ENCODE measurements at places on chromosomes 1 and 21.

DNA sequence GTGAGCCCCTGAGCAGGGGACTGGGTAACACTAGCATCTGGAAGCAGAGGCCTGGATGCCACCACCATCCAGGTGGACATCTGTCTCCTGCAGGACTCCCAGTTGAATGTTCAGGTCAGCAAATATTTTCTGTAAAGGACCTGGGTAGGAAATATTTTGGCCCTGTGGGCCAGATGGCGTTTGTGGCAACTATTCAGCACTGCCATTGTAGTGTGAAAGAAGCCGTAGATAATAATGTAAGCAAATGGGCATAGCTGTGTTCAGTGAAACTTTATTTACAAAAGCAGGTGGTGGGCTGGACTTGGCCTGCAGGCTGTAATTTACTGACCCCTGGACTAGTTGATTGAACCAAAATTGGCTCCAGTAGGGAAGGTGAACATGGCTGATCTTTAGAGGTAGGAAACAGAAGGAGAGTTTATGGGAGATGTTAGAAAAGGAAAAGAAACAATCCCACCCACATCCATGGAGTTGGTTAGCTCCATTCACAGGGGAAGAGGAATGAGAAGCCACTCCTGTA, 20.0 kb upstream of the CD101 start:
- DNase-seq, result no peak
- peaks cover 11% of the 10 kb centered on the region for H3K36me3 ChIP-seq
- H3K4me3 ChIP-seq, result no peak overlapping the region
- H3K27ac ChIP-seq, result no peak overlapping the region

DNA sequence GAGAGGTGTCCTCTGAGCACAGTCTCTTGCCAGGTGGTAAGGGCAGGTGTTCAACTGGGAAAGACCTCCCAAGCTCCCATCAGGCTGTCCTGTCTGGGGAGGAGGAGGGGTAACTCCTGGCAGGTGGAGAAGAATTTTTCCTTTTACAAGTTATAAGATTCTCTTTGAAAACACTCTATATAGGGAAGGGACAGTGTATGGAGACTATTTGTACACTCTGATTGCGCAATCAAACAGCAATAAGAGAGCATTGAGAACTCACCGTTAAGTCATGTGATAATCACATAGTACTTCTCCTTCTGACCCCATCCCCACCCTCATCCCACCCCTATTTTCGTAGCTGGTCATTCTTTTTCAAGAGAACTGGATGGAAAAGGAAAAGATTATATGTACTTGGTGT, 179.3 kb upstream of the ZNF644 start:
- H3K36me3 ChIP-seq, result no peaks in the 10 kb centered on the region
- H3K27me3 ChIP-seq, result no peaks in the 10 kb centered on the region
- DNase-seq, result no peak
- no peaks in the 10 kb centered on the region for H3K4me1 ChIP-seq
- H3K4me3 ChIP-seq, result no peak overlapping the region

- H3K4me3 ChIP-seq, result no peak overlapping the region
- H3K27me3 ChIP-seq, result no peaks in the 10 kb centered on the region
- H3K4me1 ChIP-seq, result peaks cover 12% of the 10 kb centered on the region
- H3K27ac ChIP-seq, result no peak overlapping the region
- no peaks in the 10 kb centered on the region for H3K36me3 ChIP-seq
- DNase-seq, result no peak
Observed at GRCh38 chr1:107550358-107550757, 409.5 kb downstream of the NTNG1 start.

DNA sequence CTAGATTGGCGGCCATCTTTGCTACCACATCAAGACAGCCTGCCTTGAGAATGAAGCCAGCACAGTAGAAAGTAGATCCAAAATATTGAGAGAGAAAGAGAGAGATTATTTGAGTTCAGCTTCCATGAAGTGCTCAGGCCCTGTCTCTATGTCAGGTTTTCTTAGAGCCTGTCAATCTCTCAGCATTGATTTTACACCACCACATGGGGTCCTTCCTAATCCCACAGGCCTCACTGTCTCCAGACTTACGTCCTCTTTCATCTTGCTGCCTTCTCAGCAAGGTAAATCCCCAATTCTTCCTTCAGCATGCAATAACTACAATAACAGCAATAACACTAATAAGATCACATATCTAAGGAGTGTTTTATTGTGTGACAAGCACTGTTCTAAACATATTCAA, 21.0 kb downstream of the DYNLT5 start:
- no peaks in the 10 kb centered on the region for H3K27me3 ChIP-seq
- DNase-seq, result no peak
- H3K36me3 ChIP-seq, result no peaks in the 10 kb centered on the region
- no peak overlapping the region for H3K27ac ChIP-seq
- no peaks in the 10 kb centered on the region for H3K4me1 ChIP-seq
- no peak overlapping the region for H3K4me3 ChIP-seq

GRCh38 chr1:98086796-98087441, 166.1 kb upstream of the DPYD start:
- no peak overlapping the region for H3K4me3 ChIP-seq
- no peak for DNase-seq
- no peak overlapping the region for H3K27ac ChIP-seq
- H3K36me3 ChIP-seq, result no peaks in the 10 kb centered on the region
- H3K4me1 ChIP-seq, result no peaks in the 10 kb centered on the region

DNA sequence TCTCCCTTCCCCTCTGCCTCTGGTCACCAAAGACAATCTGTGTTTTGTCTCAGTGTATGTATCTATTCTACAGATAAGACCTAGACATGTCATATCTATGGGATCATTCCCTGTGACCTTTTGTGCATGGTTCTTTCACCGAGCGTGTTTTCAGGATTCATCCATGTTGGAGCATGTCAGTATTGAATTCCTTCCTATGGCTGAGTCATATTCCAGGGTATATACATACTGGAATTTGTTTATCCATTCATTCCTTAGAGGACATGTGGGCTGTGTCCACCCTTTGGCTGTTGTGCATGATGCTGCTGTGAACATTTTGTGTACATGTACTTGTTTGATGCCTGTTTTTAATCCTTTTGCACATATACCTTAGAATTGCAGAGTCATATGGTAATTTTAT, 69.9 kb downstream of the NFASC start:
- H3K27me3 ChIP-seq, result no peaks in the 10 kb centered on the region
- no peak for DNase-seq
- H3K4me1 ChIP-seq, result no peaks in the 10 kb centered on the region
- no peaks in the 10 kb centered on the region for H3K36me3 ChIP-seq
- H3K27ac ChIP-seq, result no peak overlapping the region

GRCh38 chr1:95002540-95003432, 70.0 kb downstream of the ALG14 start:
- no peak for DNase-seq
- no peak overlapping the region for H3K27ac ChIP-seq
- H3K4me3 ChIP-seq, result no peak overlapping the region
- H3K4me1 ChIP-seq, result peaks cover 19% of the 10 kb centered on the region
- H3K27me3 ChIP-seq, result no peaks in the 10 kb centered on the region

DNA sequence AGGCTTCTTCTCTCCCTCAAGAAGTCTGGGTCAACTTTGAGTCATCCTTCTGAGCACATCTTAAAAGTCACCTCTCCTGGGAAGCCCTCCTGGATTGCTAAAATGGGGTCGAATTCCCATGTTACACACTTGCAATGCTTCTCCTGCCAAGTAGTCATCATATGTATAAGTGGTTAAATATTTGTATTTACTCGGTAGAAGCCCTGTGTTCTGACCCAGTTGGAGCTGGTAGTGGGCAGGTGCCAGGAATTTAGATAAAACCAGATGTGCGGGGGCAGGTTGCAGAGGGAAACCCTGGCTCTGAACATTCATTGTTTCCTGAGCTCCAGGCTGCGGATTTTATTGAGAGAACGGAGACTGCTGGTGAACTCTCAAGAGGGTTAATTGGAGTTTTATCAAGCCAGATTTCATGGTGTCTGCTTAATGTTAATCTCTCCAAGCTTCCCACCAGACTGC, 52.8 kb upstream of the RPL11 start:
- H3K27ac ChIP-seq, result no peak overlapping the region
- DNase-seq, result no peak
- H3K27me3 ChIP-seq, result no peaks in the 10 kb centered on the region
- peaks cover 33% of the 10 kb centered on the region for H3K4me1 ChIP-seq

DNA sequence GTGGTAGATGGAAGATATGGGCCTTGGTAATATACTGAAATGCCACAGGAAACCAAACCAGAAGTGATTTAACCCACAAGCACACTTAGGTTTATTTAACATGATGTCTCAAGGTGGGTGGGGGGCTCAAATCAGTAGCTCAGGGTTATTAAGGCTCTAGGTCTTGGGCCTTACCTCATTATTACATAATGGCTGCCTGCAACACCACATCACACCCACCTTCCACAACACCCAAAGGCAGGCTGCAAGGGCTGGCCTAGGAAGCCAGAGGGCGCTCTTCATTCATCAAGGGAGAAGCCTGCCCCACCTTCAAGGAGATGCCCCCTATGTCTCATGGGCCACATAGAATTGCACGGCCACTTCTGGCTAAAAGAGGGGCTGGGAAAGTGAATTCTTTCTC, 6.0 kb downstream of the TFF1 start:
- H3K4me1 ChIP-seq, result no peaks in the 10 kb centered on the region
- no peak overlapping the region for H3K27ac ChIP-seq
- no peak for DNase-seq

- H3K27ac ChIP-seq, result no peak within 1 kb of the TSS
- peaks cover 14% of the 10 kb centered on the region for H3K4me1 ChIP-seq
- no peaks in the 10 kb centered on the region for H3K36me3 ChIP-seq
- peaks cover 64% of the 10 kb centered on the region for H3K27me3 ChIP-seq
- no peak for DNase-seq
- H3K4me3 ChIP-seq, result peak within 1 kb of the TSS; percentile 44
Observed at GRCh38 chr1:23217421-23218115, at the start of gene HTR1D. Gene HTR1D (minus strand): TSS chr1:23217502. CDS start chr1:23194219, 23,283 bp downstream.

- H3K36me3 ChIP-seq, result no peaks in the 10 kb centered on the region
- no peaks in the 10 kb centered on the region for H3K4me1 ChIP-seq
- H3K27me3 ChIP-seq, result peaks cover 10% of the 10 kb centered on the region
- no peak overlapping the region for H3K27ac ChIP-seq
Observed at GRCh38 chr21:8992731-8993174, 1528.6 kb upstream of the TPTE start.

GRCh38 chr1:59919746-59920145, 6.8 kb downstream of the CYP2J2 start:
- no peak overlapping the region for H3K27ac ChIP-seq
- H3K4me1 ChIP-seq, result no peaks in the 10 kb centered on the region
- no peaks in the 10 kb centered on the region for H3K36me3 ChIP-seq

- H3K4me1 ChIP-seq, result no peaks in the 10 kb centered on the region
- H3K27me3 ChIP-seq, result no peaks in the 10 kb centered on the region
- H3K27ac ChIP-seq, result no peak overlapping the region
- no peaks in the 10 kb centered on the region for H3K36me3 ChIP-seq
- no peak for DNase-seq
Observed at GRCh38 chr1:152795686-152796085, 835 bp upstream of the LCE1D start.

DNA sequence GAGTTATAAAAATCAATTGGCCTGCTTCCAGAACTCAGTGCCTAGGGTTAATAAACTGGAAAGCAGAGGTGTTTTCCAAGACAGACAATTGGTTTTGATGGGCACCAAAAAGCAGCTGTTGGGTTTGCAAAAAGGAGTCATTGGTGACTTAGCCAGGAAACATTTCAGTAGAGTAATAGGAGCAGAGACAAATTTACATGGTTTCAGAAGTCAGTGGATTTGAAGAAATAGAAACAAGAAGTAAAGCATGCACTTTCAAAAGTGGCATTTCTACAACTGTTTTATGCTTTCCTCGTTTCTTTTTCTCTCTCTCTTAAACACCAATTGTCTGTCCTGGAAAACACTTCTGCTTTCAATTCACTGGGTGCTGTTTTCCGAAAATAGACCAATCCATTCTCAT, 87.8 kb downstream of the GLUL start:
- no peak for DNase-seq
- no peaks in the 10 kb centered on the region for H3K36me3 ChIP-seq
- H3K4me1 ChIP-seq, result peaks cover 37% of the 10 kb centered on the region
- no peak overlapping the region for H3K27ac ChIP-seq
- no peak overlapping the region for H3K4me3 ChIP-seq
- no peaks in the 10 kb centered on the region for H3K27me3 ChIP-seq

GRCh38 chr1:107952989-107953388, 12.0 kb downstream of the VAV3 start:
- H3K27me3 ChIP-seq, result no peaks in the 10 kb centered on the region
- H3K36me3 ChIP-seq, result no peaks in the 10 kb centered on the region
- peak overlapping the region; percentile 38 for H3K27ac ChIP-seq
- no peak for DNase-seq
- H3K4me1 ChIP-seq, result peaks cover 7% of the 10 kb centered on the region
- no peak overlapping the region for H3K4me3 ChIP-seq

DNA sequence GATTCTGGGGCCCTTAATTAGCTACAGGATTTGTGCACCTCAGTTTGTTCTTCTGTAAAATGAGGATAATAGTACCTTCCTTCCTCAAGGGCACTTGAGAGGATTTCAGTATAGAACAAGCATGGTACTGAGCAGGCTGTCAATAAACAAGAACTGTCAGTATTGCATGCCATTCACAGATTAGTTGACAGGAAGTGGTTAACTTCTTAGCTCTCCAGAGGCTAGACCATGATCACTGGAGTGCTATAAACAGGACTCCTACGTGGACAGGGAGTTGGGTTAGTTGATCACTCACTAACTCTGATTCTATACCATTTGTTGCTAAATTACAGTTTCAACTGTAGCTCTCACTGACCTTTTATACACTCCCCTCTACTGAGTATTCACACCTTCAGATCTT, 126.2 kb upstream of the DAB1 start:
- H3K27ac ChIP-seq, result no peak overlapping the region
- no peak for DNase-seq
- no peak overlapping the region for H3K4me3 ChIP-seq
- H3K36me3 ChIP-seq, result no peaks in the 10 kb centered on the region
- no peaks in the 10 kb centered on the region for H3K4me1 ChIP-seq

GRCh38 chr21:34801519-34802132, 132.8 kb downstream of the CLIC6 start:
- no peak overlapping the region for H3K4me3 ChIP-seq
- no peak for DNase-seq
- peaks cover 19% of the 10 kb centered on the region for H3K36me3 ChIP-seq
- H3K27ac ChIP-seq, result no peak overlapping the region

DNA sequence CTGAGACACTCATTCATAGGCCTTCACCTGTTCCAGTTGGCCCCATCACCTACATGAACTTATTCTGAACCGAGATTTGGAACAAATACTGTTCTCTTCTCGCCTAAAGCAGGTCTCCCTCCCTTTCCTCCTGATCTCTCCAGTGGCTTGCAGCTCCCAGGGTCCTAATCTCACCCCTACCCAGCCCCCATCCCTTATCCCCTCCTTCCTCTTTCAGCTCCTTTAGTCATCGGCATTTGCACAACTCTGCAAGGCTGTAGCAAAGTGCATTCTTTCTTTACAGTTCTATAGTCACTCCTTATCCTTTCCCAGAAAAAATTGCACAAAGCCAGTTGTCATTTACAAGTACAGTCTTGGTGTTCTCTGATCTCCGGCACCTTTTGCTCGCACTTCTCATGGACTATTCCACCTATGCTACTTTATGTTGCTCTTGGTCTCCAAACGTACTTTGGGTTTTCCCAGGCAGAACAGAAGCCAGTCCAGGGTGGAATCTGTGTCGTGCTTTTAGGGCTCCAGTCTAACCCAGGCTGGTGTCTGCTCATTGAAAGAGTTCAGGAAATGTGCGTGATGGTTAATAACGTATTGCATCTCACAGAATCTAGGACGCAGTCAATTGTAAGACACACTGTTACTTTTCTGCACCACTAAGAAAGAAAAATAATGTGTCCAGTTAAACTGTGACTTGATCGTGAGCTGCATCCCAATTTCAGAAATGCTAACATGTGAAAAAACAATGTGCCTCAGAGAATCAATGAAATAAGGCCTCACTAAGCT, 965 bp downstream of the ABCA4 start:
- peaks cover 13% of the 10 kb centered on the region for H3K4me1 ChIP-seq
- no peaks in the 10 kb centered on the region for H3K36me3 ChIP-seq
- no peak overlapping the region for H3K4me3 ChIP-seq
- H3K27ac ChIP-seq, result no peak overlapping the region

Data from suprapubic skin (tissue), 4 donors.